Activated B cell treated with CpG ODN at 0.5 μM for 24 hours (primary cell): ENCODE measurements at places on chromosomes 3 and 15. TPM values are rescaled to one million over a fixed set of nuclear protein-coding genes. Genes with fewer than 3 reads are reported as not detected.

CCDC13 gene
- total RNA-seq: 1.7 and 1.9 TPM in 2 replicates

GRCh38 chr15:32222716-32223115 lies 180.4 kb downstream of the GOLGA8K start:
- DNase-seq: no peak

DNA sequence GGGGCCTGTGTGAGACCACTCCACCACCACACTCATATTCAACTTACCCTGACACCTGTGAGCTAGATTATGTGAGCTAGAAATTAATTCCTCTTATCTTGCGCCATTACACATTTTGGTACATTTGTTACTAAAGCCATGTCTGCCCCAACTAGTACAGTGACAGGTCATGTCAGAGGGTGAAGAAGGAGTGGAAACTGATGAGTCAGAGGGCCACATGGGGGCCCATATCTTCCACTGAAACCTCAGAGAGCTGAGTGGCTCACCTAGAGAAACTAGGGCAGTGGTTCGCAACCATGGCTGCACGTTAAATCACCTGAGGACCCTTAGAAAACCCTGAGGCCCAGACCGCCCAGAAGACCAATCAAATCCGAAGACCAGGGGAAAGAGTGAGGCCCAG lies 15.7 kb upstream of the MEF2A start:
- DNase-seq: no peak

SEMA5B gene
- total RNA-seq: 1.0 and 1.6 TPM in 2 replicates

DNA sequence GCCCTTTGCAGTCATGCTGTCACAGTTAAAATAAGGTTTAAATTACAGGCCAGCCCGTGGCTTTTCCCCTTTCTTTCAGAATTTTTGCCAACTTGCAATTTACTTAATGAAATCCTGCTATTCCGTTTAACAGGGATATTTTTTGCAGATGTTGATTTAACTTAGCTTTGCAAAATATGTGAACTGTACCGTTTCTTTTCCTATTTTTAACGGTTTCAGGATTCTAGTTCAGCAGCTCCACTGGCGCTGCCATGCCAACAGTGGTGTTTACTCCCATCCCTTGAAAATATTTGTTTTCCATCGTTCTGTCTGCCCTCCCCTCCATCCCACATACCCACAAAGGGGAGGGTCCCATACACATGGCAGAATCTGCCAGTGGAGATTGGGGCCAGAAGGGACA lies 54.3 kb downstream of the SMAD6 start:
- no peak for DNase-seq

CHRNA7 gene
- total RNA-seq: not detected in 2 replicates

EIF4A2 gene
- total RNA-seq: 533 and 574 TPM in 2 replicates

DNA sequence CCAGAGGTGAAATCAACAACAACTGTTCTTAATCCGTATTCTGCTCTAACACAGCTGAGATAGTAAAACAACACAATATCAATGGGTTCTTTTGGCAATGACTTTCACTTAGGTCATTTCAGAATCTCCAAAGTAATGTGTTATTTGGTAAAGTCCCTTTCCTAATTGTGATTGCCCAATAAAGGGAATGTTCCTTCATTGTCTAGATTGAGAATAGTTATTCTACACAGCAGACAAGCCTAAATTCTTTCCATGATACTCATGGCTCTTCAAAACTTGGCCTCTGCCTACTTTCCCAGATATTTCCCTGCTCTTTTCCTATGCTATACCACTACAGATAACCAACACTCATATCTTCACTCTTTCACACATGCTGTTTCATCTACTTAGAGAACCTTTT lies 219.8 kb downstream of the FMN1 start:
- no peak for DNase-seq

GRCh38 chr3:79418855-79419621 lies 348.8 kb downstream of the ROBO1 start:
- no peak for DNase-seq
